ENCODE measurements at places on chromosomes 2 and 18. TPM values are rescaled to one million over a fixed set of nuclear protein-coding genes. Genes with fewer than 3 reads are reported as not detected.

GRCh38 chr2:144454466-144455287, 65.2 kb downstream of the ZEB2 start:
- peak overlapping the region; percentile 80 for H3K27ac ChIP-seq
- H3K4me3 ChIP-seq = peak overlapping the region; percentile 35
- DNase-seq = no peak
- no peaks in the 10 kb centered on the region for H3K27me3 ChIP-seq
- peaks cover 69% of the 10 kb centered on the region for H3K4me1 ChIP-seq
- peaks cover 4% of the 10 kb centered on the region for H3K36me3 ChIP-seq

TDRD15 gene
- polyA plus RNA-seq = 0.07 TPM

GRCh38 chr18:29163596-29163995, 986.7 kb upstream of the CDH2 start:
- H3K27me3 ChIP-seq = no peaks in the 10 kb centered on the region
- no peaks in the 10 kb centered on the region for H3K4me1 ChIP-seq
- no peak overlapping the region for H3K27ac ChIP-seq
- H3K36me3 ChIP-seq = no peaks in the 10 kb centered on the region
- no peak for DNase-seq

LCT gene
- not detected for polyA plus RNA-seq

GRCh38 chr18:27665264-27665799, 480.2 kb upstream of the CHST9 start:
- H3K4me1 ChIP-seq = no peaks in the 10 kb centered on the region
- H3K36me3 ChIP-seq = no peaks in the 10 kb centered on the region
- no peak overlapping the region for H3K4me3 ChIP-seq

GRCh38 chr2:20198796-20199632, 25.9 kb downstream of the SDC1 start:
- no peak overlapping the region for H3K4me3 ChIP-seq
- no peaks in the 10 kb centered on the region for H3K36me3 ChIP-seq
- no peak overlapping the region for H3K27ac ChIP-seq
- DNase-seq = no peak

- no peaks in the 10 kb centered on the region for H3K27me3 ChIP-seq
- no peaks in the 10 kb centered on the region for H3K36me3 ChIP-seq
- no peak for DNase-seq
These were observed 385.5 kb downstream of the RND3 start for GRCh38 chr2:150101947-150102346.

DNA sequence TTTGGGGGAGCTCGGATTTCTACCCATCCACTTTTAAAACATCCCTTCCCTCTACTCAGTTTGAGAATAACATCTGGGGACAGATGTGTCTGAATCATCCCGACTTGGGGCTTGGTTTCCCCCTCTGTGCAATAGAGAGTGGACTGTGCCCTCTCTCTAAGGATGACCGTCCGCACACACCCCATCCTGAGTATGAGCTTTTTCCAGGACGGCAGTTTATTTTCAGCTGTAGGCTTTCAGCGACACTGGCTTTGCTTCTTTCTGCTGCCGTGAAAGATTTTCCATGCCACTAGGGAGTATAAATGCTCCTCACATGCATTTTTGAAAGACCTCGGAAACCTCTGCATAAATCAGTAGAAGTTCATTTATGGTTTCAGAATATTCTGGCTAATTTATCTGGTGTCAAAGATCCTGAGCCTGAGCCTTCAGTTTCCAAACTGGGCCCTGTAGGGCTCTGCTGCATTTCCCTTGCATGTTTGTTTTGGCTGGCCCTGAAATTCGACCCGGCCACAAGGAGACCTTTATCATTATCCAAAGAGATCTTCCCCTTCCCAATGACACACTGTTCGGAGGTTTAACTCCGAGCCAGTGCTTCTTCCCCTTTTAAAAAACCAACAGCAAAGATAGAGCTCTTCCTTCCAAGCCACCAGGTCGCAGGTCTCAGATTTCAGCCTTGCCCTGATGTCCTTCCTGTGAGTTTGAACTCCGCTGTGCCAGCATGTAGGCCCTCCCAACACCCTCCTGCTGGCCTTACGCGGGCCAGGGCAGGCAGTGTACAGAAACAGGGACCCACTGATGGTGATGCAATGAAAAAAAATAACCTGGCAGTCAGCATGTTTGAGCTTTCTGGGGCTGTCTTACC, 53.3 kb downstream of the FECH start:
- no peak for DNase-seq
- H3K4me3 ChIP-seq = no peak overlapping the region
- H3K36me3 ChIP-seq = no peaks in the 10 kb centered on the region
- peaks cover 15% of the 10 kb centered on the region for H3K27me3 ChIP-seq

Data from naive B cell (primary cell).